ENCODE measurements at places on chromosomes 7 and 10.

DNA sequence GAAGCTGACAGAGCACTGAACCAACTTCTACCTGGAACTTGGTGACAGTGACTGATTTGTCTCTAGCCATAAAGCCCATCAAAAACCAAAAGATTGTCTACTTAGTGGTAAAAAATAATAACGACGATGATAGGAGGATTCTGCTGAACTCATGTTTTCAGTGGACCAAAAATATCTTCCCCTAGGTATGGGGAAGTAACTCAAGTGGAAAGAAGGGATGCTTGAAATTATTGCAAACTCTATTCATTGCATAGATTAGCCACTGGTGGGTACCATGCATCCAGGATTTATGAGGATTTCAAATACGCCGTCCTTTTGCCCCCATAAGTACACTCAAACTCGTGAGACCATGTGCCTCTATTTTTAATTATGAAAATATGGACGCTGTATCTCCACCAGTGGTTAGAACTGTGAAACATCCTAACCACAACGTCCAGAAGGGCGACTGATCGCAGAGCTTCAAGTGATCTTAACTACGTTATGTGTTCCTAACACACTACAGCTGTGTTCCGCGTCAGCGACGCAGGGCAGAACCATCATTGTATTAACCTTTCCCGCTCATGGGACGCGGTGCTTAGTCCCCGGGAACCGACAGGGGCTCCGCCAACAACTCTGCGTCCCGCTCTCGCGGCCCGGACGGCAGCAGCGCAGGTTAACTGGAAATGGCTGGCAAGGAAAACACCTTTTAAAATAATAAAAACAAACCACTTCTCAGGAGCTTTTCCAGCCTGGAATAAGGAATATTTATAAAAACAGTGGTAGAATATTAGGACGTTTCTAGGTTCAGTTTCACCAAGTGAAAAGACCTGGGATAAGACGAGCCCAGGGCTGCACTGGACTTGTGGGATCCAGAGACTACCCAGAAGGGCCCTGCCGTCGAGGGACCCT lies 776 bp downstream of the PEX1 start:
- DNase-seq, result no peak

GRCh38 chr10:38143587-38143986 lies 49.5 kb downstream of the ZNF37A start:
- no peak for DNase-seq

- no peak for DNase-seq
Observed at GRCh38 chr7:47031786-47032535, 550.0 kb downstream of the TNS3 start.

DNA sequence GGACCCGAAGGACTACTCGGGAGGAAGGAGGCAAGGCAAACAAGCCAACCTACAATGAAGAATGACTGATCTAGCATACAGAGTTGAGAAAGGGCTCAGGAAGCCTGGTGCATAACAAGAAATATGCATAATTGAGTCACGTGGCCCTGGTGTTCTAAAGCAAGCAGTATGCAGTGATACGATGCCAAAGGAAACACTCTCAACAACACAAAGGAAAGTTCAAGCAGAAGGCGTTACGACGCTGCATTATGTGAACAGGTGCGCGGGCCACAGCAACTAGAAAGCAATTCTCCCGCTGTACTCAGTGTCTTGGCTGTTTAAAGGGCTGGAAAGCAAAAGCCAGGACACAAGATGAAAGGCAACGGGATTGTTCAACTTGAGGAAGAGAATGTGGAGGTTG lies 100.8 kb downstream of the PRTFDC1 start:
- DNase-seq, result peak; percentile 88

- no peak for DNase-seq
Observed at GRCh38 chr7:2945171-2945570, 98.5 kb downstream of the CARD11 start.

DNA sequence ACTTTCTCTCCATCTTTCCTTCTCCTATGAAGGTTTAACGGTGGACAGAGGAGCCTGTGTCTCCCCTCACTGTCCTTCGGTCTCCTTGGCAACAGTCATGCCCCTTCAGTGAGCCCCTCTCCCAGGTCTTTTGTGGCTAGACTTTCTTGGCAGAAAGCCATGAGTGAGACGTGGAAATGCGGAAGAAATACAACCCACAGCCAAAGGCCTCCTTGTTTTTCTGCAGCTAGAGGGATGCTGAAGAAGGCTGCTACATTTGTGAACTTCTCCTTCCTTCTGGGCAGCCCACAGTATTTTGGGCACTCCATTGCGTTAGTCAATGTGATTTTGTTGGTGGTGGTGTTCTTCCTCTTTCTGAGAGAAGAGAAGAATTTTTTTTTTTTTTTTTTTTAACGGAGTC lies 333.7 kb upstream of the PODXL start:
- DNase-seq, result no peak

DNA sequence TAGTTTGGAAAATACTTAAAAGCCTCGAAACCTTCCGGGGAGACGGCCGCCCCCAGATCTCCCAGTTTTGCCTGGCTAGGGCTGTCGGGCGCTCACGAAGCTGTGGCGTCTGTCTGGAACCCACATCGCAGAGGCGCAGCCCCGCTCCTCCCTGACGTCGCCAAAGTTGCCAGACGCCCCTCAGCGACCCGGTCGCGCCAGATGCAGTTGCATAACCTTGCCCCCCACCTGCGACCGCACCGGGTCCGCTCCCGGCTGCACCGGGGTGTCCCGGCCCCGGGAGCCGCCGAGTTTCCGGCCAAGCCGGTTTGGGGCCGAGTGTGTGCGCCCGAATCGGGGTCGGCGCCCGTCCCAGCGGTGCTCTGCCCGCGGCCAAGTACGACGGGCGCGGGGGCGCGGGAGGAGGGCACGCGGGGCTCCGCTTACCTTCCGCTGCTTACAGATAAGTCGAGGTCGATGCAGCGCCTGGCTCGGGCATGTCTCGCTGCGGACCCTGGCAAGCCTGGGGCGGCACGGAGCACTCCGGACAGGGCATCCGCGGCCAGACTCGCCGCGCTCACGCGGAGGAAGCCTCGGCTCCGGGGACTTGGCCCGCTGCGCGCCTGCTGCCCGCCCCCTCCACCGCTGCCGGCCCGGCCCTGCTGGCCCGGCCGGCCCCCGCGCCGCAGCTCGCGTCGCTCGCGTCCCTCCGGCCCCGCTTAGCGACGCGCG lies 665 bp downstream of the INSYN2A start:
- DNase-seq, result no peak

DNA sequence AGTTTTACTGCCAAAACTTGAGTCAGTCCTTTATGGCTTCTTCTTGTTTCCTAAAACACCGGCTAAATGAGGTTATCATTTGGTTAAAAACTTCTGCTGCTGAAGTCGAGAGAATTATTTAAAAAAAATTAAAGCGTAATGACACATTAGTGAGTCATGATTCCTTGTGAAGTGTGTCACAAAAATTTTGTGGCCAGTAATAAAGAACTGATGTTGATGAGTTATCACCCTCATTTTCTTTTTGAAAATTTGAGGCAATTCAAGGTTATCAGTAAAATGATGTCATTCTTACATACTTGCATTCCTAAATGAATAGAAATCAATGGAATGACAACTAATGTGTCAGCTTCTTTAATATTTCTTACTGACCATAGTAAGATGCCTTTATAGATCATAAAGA lies 427.4 kb downstream of the SORCS3 start:
- no peak for DNase-seq

DNA sequence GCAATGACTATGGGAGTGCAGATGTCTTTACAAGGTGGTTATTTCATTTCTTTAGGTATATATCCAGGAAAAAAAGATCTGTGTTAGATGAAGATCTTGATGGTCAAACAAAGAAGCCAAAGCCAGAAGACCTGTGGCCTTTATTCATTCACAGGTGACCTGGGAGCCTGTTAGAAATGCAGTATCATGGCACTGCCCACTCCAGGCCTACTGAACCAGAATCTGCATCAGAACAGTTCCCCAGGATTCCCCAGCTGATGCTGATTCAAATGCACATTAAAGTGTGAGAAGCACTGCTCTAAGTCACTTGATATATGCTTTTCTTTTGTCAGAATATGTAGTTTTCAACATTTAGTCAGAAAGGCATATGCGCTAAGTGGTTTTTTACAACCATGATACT lies 251.1 kb downstream of the IPMK start:
- DNase-seq, result no peak

DNA sequence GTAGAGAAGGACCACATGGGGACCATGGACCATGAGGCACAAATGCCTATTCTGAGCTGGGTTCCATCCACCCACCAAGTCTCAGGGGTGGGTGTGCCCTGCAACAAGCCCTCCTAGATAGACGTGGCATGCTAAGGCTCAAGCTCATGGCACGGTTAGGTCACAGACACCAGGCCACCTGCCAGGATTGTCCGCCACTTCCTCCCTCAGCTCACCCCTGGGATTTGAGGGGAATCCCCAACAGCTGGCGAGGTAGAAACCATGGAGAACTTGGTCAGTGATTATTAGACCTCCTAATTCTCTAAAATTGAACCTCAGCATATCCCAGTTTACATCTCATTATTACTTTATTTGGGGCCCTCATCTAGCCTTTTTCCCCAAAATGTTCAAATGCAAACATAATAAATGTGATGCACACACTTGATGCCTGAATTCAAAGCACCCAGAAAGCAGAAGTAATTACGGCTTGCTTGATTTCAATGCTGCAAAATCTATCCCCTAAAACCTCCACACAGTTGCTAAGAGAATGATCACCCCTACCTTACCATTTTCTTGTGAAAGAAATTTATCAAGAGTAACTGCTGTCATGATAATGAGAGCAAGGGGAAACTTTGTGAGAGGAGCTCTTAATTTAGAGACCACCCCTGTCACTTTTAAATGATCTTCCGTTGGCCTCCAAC lies 366.6 kb upstream of the PFKP start:
- no peak for DNase-seq

- DNase-seq, result no peak
Observed at GRCh38 chr10:65701168-65701776, 1224.6 kb upstream of the LRRTM3 start.

GRCh38 chr7:97075928-97076327 lies 41.6 kb upstream of the SDHAF3 start:
- DNase-seq, result no peak

DNA sequence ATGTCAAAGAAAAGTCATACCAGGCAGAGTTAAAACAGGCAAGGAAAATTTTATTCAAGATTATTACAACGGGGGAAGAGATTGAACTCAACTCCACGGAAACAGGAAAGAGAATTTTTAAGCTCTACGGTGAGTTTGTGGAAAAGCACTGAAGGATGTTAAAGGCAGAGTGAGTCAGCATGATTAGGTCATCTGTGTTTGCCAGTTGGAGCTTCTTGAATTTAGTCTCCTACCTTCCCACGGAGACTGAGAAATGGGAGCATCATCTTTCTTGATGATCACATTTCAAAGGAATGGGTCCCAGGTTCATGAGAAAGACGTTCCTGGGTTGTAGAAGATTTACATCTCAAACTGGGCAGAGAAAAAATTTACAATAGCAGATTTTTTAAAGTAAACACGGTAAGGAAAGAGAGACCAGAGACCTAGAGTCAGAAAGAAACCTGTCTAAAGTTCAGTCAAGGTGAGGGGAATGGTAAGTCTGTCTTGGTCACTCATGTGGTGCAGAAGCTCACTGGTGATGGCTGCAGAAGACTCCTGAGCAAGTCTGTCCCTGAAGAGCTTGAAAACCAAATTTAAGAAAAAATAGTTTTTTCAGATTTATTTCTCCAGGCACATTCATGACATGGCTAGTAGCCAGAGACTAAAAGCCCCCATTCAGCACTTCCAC lies 516.9 kb upstream of the LRRN3 start:
- no peak for DNase-seq

DNA sequence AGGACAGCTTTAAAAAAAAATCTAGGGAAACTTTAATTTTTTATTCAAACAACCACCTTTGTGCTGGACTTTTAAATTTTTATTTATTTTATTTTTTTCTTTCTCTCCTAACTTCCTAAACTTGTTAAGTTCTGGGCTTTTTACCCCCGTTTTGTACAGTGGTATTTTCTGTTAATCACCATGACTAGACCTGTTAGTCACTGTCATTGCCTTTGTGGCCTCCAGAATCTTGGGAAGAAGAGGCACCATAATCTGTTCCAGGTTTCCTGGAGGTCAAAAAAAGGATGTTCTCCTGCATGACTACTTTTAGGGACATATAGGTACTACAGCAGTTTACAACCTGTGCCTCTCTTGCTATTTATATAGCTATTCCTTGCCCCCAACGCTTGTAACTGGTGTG lies 31.1 kb upstream of the DDX50 start:
- DNase-seq, result no peak

GRCh38 chr10:80477813-80478212 lies 23.7 kb downstream of the TSPAN14 start:
- no peak for DNase-seq

DNA sequence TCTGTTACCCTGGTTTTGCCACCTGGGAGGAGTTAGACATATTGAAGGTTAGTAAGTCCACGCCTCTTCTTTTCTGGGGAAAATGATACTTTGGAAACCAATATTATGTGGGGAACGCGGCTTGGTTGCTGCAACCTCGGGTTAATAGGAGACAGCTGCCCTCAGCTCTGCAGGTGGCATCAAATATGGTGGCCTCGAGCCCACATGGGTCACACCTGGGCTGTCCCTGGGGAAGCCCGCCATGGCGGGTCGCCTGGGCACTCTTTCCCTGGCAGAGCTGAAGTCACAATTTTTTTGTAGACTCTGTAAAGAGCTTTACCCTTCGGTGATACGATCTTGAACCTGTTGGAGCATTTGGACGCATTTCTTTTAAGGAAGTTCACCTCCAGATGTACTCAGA lies 2.5 kb downstream of the PFKP start:
- DNase-seq, result no peak

DNA sequence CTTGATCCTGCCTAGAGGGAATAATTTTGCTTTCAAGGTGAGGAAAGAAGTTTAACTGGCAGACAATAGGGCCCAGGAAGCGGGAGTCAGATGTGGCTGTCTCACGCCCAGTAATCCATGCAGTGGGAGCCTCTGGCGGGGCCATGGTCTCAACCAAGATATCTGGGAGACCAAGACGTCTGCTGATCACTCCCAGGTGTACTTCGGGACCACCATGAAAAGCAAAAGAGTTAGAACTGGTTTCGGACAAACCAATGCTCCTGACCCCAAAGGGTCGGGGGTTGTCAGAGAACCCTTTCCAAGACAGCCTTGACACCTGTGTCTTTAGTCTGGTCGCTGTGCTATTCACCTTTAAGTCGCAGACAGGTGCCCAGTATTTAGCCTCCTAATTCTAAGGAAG lies 256.9 kb upstream of the MBL2 start:
- no peak for DNase-seq

- no peak for DNase-seq
Observed at GRCh38 chr10:4514445-4515108, 311.4 kb upstream of the AKR1E2 start.

DNA sequence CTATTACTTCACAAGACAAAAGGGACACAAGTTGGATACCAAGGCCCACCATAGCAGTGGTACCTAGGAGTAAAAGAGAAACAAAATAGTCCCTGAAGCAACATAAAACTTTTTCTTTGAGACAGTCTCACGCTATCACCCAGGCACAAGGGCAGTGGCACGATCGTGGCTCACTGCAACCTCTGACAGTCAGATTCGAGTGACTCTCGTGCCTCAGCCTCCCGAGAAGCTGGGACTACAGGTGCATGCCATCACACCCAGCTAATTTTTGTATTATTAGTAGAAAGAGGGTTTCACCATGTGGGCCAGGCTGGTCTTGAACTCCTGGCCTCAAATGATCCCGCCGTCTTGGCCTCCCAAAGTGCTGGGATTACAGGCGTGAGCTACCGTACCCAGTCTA lies 59.0 kb upstream of the KCNMA1 start:
- DNase-seq, result no peak

- DNase-seq, result no peak
Observed at GRCh38 chr7:33554576-33554975, 350.8 kb upstream of the BMPER start.

Measured in NCI-H1436 treated with DMSO at 0.1 percent for 48 hours (cell line).